Activated T-cell treated with anti-CD3 and anti-CD28 coated beads, Interleukin-2, amount 50 U/mL, for 72 hours (primary cell): ENCODE measurements at places on chromosomes 6 and 20. TPM values are rescaled to one million over a fixed set of nuclear protein-coding genes. Genes with fewer than 3 reads are reported as not detected.

The OPRM1 gene
- total RNA-seq = not detected

The SLC52A3 gene
- total RNA-seq = not detected

The BMP6 gene
- 0.65 TPM for total RNA-seq

The ROS1 gene
- not detected for total RNA-seq

The ADAM33 gene
- total RNA-seq = not detected

The MTFR2 gene
- total RNA-seq = 34.3 TPM

The RAB23 gene
- total RNA-seq = 2.2 TPM

The HLA-DQB1 gene
- total RNA-seq = 2.9 TPM

The PHACTR3 gene
- not detected for total RNA-seq

The HCRTR2 gene
- total RNA-seq = not detected

The FOXF2 gene
- total RNA-seq = not detected

The HTR1E gene
- total RNA-seq = not detected

The TGM3 gene
- total RNA-seq = not detected

The IRAK1BP1 gene
- total RNA-seq = 3.3 TPM

The TDRD6 gene
- not detected for total RNA-seq

The CFB gene
- total RNA-seq = 1.1 TPM
